Activated effector memory CD4-positive, alpha-beta T cell treated with Interleukin-2 at 50 U/mL for 16 hours (primary cell): ENCODE measurements at places on chromosomes 5 and 9.

GRCh38 chr5:144254552-144254951 is 83.9 kb downstream of the KCTD16 start:
- no peak for DNase-seq

DNA sequence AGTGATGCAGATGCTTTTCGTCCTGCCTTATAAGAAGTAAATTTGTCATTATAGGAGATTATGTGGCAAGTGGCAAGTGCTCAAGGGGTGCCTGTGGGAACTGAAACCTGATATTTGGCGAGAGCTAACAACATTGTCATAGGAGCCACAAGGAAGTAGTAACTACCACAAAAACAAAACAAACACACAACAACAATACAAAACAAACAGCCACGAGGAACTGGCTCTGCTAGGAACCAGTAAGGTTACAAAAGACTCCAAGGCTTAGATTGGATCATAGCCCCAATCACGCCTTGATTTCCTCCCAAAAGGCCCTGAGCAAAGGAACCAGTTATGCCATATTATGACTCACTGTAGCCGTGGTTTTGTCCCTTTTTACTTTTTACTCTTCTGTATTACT is 1045.2 kb downstream of the CDH12 start:
- DNase-seq: no peak

GRCh38 chr5:172521338-172521932 is 67.1 kb upstream of the SH3PXD2B start:
- DNase-seq: no peak

DNA sequence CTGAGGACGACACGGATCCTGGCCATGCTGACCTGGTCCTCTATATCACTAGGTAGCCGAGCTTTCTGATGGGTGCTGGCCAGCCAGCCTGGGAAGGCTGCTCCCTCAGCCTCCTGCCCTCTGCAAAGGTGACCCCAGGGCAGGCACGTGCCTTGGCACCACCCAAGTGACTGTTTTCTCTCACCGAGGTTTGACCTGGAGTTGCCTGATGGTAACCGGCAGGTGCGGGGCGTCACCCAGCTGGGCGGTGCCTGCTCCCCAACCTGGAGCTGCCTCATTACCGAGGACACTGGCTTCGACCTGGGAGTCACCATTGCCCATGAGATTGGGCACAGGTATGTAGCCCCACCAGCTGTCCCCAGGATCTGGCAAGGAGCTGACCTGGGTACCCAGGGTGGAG is 3.8 kb downstream of the ADAMTS13 start:
- no peak for DNase-seq

DNA sequence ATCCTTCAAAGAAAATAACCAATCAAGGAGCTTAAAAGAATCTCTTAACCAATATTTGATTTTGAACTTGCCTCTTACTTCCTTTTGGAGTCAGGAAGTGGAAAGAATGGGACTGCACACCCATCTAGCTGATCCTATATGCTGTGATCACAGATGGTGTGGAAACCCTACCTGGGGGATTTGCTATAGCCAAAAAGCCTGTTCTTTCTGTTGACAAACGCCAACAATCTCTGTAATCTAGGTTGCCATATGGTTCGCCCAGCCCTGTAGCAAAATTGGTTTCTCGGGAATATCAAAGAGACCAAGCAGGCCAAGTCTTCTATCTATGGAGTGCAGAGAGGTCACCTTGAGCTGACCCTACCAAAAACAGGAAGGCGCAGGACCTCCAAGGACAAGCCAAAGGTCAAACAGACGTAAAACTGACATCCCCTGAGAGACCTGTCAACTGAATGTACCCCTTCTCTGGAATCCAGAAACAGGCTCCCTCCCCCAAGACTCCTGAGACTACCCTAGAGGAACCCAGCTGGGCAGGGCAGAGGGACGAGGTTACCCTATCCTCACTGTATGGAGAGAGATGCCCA is 19.4 kb downstream of the NRG2 start:
- DNase-seq: no peak
